ENCODE measurements at places on chromosomes 11 and 22.
A peak's percentile ranks its signal among the peaks of the same experiment; 100 is the strongest.

DNA sequence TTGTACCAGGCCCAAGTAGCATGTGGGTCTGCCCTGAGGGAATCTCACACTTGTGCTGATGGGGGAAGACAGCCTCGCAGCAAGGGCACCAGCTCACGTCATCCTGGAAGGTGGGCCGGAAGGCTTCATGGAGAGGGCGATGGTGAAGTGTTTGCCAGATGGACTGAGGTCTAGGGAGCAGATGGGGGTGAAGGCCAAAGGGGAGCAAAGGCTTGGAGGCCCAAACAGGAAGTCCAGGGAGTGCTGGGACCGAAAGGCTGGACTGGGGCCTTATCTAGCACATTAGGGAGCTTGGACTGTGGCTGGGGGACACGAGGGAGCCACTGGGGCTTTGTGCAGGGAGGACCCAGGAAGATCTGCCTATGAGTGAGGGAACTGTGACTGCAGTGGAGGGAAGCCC lies 1.2 kb upstream of the TNFRSF13C start:
- no peak for DNase-seq

DNA sequence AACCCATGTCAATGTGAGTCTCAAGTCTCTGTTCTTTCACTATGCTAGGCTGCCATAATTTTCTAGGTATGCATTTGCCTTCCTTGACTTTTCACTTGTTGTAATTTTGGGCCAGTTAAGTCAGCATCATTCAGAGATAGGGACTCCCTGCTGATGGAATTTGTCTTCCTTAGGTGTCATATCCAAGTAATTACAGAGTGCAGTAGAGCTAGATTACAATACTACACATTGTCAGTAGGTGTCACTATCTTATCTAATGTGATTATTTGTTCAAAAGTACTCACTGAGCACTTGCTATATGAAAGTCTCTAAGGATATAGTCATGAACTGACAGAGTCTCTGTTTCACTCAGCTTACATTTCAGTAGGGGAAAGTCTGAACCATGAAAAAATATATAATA lies 25.0 kb upstream of the SYN3 start:
- no peak for DNase-seq

GRCh38 chr11:117817368-117818040 lies 7.0 kb downstream of the FXYD2 start:
- peak; percentile 95 for DNase-seq

GRCh38 chr11:71451596-71452198 lies 1.3 kb upstream of the NADSYN1 start:
- no peak for DNase-seq

DNA sequence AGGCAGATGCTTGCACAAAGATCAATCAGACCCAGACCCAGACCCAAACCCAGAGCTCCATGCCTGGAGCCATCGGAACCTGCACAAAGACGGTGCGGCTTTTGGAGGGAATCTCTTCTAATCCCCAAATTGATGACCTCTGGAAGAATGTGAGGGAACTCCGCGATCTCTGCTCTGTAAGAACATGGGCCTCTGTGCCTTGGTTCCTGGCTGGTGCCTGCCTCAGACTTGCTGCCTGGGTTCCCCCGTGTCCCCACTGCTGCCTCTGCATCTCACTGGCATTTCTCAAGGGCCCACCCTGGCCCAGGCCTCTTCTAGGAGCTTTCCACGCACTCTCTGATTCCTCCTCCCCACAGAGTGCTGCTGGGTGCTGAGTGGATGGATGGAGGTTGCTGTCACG lies 1044.4 kb downstream of the TBC1D22A start:
- no peak for DNase-seq

DNA sequence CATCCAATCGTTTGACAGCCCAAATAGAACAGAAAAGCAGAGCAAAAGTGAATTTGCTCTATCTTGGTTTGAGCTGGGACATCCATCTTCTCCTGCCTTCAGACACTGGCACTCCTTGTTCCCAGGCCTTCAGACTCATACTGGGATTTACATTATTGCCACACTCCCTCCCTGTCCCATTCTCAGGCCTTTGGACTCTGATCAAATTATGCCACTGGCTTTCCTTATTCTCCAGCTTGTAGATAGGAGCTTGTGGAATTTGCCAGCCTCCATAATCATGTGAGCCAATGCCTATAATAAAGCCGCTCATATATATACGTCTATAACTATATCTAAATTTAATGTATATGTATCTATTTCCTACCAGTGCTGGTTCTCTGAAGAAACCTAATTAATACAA lies 568.3 kb upstream of the KIRREL3 start:
- DNase-seq = no peak

- DNase-seq = no peak
Observed at GRCh38 chr11:102705626-102706025, at the start of gene MMP27. Gene MMP27, minus strand, starts transcription at chr11:102705769. Its CDS starts 55 bp downstream, at chr11:102705714.

GRCh38 chr11:121138259-121138658 lies 37.2 kb downstream of the TECTA start:
- DNase-seq = no peak

DNA sequence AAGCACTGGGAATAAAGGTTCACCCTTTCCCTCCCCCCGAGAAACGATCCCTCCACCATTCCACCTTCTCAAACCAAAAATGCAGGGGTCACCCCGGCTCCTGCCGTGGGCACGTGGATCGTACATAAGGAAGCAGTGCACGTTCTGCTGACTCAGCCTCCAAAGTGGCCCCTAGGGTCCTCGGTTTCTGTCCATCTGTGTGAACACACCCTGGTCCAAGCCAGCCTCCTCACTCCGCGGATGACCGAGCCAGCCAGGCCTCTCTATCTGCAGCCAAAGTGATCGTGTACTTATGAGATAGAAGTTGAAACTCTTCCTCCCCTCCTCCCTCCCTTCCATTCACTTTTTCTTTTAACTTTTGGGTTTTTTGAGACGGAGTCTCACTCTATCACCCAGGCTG lies 16.2 kb downstream of the C11orf24 start:
- DNase-seq = no peak

DNA sequence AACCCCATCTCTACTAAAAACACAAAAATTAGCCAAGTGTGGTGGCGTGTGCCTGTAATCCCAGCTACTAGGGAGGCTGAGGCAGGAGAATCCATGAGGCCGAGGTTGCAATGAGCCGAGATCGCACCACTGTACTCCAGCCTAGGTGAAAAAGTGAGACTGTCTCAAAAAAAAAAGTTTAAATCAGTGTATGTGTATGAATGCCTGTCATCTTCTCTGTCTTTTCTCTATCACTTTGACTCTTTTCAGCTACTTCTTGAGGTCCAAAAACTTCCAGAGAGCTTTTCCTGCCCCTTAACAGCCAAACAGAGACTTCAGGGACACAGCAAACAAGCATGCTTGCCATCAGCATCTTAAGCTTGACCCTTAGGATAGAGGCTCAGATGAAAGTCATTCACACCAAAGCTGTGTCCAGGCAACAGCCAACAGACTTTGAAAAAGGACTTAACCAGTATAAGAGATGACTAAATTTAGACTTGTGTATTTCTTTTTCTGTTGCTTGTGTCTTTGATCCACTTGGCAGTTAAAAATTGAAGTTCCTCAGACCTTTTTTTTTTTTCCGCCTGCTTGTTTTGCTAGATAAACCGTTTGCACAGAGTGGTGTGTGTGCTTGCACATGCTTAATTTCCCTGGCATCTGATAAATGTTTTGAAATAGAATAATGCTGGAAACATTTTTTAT lies 151.9 kb downstream of the DBX1 start:
- no peak for DNase-seq

DNA sequence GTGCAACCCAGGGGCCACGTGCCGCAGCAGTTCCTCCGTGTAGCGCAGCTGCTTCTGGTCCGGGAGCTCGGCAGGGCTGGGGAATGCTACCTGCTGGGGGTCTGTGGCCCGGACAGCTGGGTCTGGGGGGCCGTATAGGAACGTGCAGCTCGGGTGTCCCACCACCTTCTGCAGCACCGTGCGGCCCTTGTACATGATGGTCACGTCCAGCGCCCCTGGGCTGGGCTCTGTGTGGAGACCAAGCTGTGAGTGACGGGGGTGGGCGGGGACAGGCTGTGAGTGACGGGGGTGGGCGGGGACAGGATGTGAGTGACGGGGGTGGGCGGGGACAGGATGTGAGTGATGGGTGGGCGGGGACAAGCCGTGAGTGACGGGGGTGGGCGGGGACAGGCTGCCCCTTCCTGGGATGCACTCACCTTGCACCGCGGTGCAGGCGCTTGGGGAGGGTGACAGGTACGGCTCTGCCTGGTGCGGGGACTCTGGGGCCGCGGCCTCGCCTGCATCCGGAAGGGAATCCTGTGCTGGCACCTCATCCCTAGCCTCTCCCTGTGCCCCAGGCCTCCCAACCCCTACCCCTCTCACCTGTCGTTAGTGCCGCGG lies 2.3 kb downstream of the IRF7 start:
- peak; percentile 85 for DNase-seq

DNA sequence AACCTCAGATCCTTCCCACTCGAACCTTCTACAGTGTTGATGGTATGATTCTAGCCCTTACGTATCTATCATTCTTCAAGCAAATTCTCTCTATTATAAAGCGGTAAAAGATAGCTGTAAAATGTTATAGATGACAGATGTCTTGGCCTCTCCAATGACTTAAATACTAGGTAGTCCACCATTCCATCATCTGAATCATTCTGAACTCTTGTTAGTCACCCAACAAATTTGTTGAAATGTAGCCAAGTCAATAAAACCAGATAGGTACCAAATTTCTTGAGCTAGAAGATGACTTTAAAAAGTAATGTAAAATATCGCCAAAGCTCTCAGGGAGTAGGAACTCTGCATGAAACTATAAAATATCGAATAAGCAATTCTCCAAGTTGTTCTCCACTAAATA lies 32.6 kb upstream of the PICALM start:
- no peak for DNase-seq
